NCI-H2081 treated with DMSO at 0.1 percent for 48 hours (cell line): ENCODE measurements at places on chromosomes 7 and 10.

DNA sequence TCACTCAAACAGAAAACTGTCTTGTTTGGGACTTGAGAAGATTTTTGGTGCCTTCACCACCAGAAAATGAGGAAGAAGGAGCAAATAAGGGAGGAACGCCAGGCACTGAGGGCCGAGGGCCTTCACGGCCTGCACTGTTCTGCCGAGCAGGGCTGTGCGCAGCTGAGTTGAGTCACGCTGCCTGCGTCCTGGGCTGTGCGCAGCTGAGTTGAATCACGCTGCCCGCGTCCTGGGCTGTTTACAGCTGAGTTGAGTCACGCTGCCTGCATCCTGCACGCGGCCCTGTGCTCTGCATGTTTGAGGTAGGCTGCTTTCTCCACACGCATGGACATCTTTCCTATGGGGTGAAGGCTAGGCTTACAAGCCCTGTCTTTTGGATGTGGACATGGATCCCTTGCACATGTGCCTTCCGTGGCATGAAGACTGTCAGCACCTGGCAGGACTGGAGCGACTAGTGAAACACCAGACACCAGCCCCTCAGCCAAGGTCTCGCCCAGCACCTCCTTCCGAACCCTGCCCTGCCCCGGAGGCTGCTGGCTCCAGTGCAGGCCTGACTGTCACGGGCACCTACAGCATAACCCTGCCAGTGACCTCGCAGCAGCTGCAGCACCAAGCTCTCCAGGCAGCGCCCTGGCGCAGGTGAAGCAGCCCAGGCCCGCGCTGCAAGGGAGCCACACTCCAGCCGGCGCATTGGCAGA lies 96.7 kb downstream of the HTR5A start:
- no peak for DNase-seq

DNA sequence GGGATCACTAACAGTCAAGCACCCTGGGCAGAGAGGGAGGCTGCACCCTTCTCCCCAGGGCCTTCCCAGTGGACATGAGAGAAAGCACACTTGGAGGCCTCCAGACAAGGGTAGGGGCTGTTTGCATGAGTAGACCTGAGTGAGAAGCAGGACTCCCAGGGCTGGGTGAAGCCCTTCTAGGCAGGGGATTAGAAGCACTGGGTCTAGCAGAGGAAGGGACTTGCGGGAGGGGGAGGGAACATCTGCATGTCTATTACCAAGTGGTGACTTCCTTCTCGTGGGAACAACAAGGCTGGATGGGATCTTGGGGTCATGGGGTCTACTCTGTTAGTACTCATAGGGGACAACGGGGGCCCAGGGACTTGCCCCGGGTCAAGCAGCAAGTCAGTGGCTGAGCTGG lies 67.8 kb downstream of the EMX2 start:
- DNase-seq: no peak

DNA sequence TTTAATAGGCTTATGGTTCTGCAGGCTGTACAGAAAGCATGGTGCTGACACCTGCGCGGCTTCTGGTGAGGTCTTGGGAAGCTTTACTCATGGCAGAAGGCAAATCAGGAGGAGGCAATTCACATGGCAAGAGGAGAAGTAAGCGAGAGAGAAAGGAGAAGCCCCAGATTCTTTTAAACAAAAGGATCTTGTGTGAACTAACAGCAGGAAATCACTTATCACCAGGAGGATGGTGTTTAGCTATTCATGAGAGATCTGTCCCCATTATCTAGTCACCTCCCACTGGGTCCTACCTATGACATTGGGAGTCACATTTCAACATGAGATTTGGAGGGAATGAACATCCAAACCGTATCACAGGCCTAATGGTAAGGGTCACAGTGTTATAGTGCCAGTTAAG lies 678.0 kb upstream of the KCND2 start:
- peak; percentile 5 for DNase-seq

DNA sequence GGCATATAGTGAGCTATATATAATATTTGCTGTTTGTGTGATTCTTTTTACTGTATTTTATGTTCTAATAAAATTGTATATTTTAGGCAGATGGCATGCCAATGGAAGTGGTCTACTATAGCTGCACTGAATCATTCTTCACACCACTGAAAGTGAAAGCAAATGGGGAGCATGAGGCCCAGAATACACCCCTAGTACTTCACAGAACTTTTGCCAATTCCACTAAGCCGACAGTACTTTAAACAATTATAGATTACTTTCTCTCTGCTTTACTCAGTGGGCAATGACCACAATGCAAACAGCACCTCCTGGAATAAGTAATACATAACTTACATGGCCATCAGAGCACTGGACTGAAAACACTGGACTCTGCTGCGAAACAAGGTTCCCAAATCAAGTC lies 70.2 kb downstream of the ANKRD26 start:
- no peak for DNase-seq

- DNase-seq: no peak
Measured at GRCh38 chr10:117130346-117130745, 7.7 kb downstream of the VAX1 start.

- no peak for DNase-seq
Measured at GRCh38 chr7:92137557-92137956, 3.3 kb upstream of the CYP51A1 start.
